ENCODE measurements at places on chromosomes 1 and 21.
A peak's percentile ranks its signal among the peaks of the same experiment; 100 is the strongest.

GRCh38 chr1:246591504-246591903 is 25.2 kb downstream of the CNST start:
- peak; percentile 52 for DNase-seq

GRCh38 chr1:151897991-151898431 is 11.3 kb downstream of the THEM4 start:
- no peak for DNase-seq

DNA sequence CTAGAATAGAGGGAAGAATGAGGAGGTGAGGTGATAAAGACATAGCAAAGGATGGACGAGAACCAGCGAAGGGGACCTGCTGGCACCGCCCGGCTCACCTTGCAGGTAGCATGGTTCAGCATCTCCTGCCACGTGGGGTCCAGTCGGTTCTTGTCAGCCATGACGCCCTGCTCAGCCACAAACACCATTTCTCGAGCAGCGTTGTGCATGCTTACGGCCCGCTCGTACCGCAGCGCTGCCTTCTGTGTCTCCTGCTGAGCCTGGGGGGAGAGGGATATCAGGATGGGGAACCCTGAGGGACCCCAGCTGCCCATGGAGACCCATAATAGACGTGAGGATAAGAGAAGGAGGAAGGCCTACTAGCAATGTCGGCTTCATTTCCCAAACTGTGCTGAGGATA is 11.4 kb downstream of the SH3BP5L start:
- no peak for DNase-seq

- DNase-seq: peak; percentile 76
Observed at GRCh38 chr1:160291248-160292220, 6.6 kb upstream of the PEX19 start.

GRCh38 chr1:184665360-184665759 is 89.3 kb downstream of the EDEM3 start:
- no peak for DNase-seq

- peak; percentile 86 for DNase-seq
Observed at GRCh38 chr1:24919791-24920532, 10.1 kb downstream of the RUNX3 start.

DNA sequence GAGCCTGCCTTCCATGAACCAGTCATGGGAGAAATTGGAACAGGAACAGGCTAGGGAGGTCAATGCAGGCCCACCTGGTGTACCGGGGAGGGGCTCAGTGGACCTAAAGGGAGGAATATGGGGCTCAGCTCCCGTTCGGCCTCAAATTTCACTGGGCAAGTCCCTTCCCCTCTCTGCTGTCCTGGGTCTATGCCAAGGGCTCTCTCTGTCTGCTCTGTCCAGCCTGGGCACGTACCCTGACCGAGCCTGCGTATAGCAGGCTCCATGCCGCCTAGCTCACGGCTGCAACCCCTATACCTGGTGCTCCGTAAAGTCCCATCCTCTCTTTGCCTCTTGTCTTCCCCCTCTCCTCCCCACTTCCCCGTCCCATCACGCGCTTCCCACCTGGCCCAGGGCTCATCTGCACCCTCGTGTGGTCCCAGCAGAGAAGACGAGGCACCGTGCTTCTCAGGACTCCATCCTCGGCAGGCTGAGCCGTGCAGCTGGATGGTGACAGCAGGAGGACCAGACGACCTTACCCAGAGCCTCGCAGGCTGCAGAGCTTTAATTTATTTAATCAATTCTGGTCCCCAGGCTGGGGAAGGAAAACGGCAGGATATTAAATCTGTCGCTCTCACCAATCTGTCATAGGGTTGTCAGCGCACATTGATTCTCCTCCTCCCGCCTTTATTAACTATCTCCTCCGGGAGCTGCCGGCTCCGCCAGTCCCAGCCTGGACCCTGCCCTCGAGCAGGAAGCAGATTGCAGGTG is 25.0 kb upstream of the DISP3 start:
- no peak for DNase-seq

DNA sequence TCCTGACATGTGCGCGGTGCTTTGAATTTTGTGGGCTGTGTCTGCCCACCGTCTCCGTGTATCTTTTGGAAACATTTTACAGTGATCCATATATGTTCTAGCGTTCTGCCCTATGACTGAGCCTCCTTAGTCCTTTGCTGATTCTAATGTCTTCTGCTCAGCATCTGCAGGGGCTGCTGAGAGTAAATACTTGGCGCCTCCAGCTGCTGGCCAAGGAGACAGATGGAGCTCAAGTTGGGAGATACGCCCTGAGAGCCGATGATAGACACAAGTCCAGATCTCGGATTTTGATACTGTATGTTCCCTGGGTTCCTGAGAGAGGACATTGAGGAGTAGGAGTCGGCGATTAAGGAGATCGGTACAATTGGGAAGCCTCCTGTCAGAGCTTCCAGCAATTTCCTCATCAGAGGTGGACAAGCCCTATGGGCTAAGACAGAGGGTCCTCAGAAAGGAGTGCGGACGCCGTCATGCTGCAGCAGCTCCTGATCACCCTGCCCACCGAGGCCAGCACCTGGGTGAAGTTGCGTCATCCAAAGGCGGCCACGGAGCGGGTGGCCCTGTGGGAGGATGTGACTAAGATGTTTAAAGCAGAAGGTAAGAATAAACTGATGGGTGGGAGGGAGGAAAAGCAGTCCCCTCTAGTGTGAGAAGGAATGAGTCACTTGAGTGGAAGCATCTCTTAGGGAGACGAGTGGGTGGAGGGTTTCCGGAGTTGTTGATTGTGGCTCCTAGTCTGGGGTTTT is 390 bp downstream of the ZFP69B start:
- DNase-seq: peak; percentile 89

DNA sequence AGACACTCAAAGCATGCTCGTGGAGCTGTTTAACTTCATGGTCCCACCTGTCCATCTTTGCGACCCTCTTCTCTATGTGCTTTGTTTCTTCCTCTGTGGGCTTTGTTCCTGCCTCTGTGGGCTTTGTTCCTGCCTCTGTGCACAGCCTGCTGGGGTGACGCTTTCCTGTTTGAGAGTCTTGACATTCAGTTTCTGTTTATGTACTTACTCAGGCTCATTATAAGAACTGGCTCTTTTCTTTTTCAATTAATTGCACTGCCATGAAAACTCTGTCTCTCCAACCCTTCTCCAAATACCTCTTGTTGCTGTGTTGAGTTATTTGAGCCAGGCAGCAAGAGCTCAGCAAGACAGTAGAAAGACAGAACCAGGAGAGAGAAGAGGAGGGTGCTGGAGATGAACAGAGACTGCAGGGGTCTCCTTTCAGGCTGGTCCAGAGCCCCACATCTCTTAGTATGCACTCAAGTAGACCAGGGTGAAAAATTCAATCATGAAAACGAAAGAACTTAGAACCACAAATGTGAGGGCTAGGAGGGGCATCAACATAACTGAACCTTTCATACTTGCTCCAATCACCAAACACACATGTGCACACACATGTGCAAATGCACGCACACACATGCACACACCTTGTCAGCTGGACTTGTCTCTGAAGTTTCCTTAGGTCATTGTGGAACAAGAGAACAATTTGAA is 88.3 kb upstream of the SGIP1 start:
- DNase-seq: peak; percentile 79

DNA sequence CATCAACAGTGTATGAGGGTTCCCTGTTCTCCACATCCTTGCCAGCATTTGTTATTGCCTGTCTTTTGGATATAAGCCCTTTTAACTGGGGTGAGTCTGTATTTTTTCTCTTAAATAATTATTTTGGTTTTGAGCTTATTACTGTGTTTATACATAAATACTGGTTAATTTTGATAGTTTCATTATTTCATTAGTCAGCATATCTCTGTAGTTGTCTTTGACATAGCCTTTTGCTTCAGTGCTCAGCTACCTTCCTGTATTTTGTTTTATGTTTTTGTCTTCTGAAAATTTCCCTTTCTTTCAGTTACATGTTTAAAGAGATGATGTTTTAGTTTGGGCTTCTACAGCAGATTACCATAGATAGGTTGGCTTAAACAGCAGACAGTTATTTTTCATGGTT is 138.1 kb downstream of the XPR1 start:
- no peak for DNase-seq

- no peak for DNase-seq
Observed at GRCh38 chr1:183287191-183287675, 101.2 kb downstream of the LAMC2 start.

GRCh38 chr1:188043536-188044245 is 1214.9 kb downstream of the PLA2G4A start:
- DNase-seq: no peak

GRCh38 chr1:243266231-243266630 is 10.4 kb downstream of the SDCCAG8 start:
- no peak for DNase-seq

- DNase-seq: no peak
Observed at GRCh38 chr1:17561247-17561548, 21.7 kb downstream of the ARHGEF10L start.

DNA sequence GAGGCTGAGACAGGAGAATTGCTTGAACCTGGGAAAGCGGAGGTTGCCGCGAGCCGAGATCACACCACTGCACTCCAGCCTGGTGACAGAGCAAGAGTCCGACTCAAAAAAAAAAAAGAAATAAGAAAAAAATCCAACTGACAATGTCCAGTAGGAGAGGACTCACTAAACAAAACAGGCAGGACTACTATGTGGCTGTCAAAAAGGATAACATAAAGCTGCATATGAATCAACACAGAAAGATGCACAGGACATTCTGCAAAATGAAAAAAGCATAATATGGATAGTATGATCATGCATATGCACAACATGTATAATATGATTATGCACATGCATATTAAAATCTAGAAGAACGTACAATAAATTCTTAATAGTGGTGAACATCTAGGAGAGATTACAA is 80.7 kb downstream of the JAK1 start:
- DNase-seq: no peak

GRCh38 chr1:230084408-230085177 is 17.6 kb downstream of the GALNT2 start:
- DNase-seq: peak; percentile 88

GRCh38 chr1:191206513-191207207 is 729.0 kb upstream of the BRINP3 start:
- no peak for DNase-seq

DNA sequence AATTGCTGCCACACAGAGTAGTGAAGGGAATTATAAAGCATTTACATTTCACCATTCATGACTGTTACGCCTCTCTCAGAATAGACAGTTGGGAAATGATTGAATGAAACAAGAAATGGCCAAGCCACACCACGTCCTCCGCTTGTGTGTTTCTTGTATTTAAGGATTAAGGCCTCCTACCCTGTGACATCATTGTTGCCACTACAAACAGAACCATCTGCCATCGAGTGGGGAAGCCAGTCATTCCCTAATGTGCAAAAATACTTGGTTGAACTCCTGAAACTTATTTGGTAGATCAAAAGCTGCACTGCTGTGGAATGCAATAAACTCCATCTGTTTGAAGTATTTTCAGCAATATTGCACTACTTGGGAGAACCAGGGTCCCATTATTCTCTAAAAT is 99.0 kb upstream of the C1orf105 start:
- no peak for DNase-seq

DNA sequence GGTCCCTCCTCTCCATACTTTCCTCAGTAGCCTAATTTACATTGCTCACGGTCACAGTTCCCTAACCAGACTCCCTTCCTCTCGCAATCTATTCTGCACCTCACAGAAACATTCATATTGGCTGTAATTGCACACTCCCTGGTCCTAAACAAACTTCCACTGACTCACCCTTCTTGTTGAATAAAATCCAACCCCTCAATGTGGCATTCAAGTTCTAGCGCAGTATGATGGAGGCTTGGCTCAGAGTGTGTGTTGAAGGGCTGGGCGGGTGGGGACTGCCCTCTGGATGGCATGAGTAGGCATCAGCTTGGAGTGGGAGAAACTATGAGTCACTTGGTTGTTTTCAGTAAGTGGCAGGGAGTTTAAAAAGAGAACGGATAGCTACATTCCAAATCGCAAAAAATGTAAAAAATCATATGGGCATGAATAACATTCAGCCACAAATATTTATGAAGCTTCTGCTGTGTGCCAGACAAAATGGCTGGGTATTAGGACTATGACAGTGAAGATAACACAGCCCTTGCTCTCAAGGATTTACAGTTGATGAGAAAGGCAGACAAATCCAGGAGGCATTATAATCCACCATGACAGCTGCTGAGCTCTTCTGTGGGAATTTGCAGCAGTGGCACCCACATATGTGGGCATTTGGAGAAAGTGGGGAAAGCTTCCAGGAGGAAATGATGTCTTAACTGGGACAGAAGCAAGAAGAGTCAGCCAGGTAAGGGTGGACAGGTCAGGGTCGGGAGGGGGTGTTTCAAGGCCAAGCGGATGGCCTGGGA is 42.2 kb upstream of the LYST start:
- DNase-seq: no peak

- no peak for DNase-seq
Observed at GRCh38 chr1:99110140-99111041, 105.7 kb upstream of the PLPPR5 start.

DNA sequence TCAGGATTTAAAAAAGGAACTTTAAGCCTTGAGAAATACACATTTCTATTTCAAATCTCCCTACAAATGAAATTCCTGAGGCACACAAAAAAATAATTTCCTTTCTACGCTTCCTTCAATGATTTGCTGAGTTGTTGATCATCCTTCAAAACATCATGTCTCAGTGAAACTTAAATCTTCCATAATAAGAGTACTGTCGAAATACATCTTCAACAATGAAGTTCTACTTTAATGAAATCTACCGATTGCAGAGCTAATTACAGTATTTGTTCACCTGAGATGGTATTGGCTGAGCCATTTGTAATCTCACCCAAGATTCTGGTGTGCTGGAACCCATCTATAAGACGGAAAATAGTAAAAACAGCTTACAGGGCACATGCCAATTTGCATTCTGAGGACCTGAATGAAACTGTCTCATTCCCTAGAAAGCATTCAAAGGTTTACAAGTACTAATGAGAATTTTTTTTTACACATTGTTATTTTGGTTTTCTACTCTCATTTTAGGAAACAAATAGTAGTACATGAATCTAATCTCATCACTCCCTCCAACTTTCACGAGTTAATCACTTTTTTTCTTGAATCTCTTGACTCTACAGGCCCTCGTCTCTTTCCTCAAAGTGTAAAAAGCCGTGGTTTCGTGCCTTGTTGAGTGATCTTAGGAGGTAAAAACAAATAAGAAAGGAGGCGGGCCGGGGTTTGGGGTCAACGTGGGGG is 1.1 kb downstream of the CHML start:
- DNase-seq: peak; percentile 20

Data from activated CD4-positive, alpha-beta T cell treated with anti-CD3 and anti-CD28 coated beads, Interleukin-2, Interleukin-6, amounts not matched to agents 100 ng/mL and 50 ng/mL, durations not matched to agents 16 hours and 8 hours (primary cell).